GM12864 (cell line): ENCODE measurements at places on chromosomes 2 and 18.

DNA sequence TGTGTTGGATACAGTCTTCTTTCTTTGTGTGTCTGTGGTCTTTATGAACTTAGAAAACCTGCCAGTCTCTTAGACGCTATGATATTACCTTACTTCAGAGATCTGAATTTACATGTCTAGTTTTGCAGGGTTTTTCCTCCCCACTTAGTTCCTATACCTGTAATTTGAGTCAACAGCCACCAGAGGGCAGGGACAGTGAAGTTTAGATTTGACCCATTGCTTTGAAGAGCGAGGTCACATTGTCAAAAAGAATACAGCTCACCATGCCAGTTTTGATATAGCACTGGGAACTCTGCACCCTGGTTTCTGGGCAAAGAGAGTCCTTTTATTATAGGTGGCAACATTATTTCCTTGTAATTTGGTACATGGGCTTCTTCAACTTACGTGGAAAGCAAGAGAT is 102.3 kb downstream of the MAPK4 start:
- peak; percentile 19 for DNase-seq

GRCh38 chr2:136443661-136444060 is 321.7 kb upstream of the THSD7B start:
- no peak for DNase-seq

DNA sequence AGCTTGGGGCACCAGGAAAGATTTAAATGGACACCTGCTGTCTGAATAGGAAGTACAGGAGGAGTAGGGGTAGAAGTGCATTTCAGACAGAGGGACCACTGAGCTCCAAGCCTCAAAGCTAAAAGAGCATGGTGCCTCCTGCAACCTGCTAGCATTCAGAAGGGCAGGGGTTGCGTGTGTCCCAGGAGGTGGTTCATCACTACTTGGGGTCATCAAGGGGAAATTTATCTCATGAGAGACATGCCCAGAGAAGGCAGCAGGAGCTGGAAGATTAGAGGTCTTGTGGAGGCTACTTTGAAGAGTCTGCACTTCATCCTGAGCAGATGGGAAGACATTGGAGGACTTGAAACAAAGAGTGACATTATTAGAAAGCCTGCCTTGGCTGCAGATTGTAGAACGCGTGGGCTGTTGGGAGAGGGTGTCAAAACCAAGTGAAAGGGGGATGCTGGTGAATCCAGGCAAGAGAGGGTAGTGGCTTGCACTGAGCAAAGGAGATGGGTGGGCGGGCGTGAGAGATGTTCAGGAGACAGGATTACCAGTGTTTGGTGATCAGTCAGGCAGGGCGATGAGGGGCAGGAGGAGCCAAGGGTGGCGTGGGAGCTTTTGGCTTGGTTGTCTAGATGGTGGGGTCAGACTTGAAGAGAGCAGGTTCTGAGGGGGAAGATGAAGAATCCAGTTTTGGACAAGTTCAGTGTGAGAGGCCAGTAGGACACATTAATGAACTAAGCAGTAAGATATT is 154.0 kb downstream of the DYSF start:
- DNase-seq = no peak

DNA sequence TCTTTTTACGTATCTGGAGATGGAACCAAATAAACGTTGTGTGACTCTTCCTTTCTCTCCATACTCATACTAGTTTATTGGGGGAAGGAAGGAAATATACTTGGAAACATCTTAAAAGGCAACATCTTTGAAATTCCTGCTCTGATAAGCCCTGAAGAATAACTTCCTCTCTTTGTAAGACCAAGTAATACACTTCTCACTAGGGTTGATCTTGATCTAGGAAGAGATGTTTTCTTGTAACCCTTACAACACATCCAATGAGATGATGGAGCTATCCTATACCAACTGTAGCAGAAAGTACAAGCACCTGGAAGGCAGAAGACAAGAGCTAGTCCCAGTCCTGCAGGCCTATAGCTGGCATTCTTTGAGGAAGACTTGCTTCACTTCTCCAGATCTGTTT is 2.0 kb downstream of the ANKRD44 start:
- DNase-seq = no peak

DNA sequence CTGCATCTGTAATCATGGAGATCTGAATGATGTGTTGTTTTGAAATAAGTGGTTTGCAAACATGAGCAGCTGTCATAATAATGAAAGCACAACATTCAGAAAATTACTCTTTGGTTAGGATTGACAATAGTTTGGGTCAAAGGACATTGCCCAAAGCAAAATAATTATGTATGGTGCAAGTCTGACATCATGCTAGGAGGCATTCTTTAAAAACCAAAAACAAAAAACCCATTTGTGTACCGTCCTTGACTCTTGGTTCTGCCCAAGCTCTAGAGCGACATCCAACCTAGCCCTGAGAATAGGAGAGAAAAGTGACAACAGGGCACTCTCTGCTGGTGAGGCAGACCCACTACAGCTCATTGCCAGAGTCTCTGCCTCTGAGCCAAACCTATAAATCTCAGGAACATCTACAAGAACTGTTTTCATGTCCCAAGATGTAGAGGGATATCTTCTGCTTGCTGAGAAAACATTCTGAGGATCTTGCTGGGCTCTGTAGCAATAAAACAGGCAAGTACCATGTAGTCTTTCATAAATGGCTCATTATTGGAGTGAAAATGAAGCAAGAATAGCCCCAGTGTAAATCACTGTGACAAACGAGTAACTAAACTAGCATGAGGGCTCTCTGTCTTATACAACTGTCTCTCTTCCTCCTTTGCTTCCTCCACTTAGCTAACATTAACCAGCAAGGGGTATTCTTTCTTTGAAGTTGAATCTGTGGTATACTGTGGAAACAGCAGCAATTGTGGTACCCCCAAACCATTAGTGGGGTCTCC is 266.8 kb upstream of the CXCR4 start:
- DNase-seq = no peak

DNA sequence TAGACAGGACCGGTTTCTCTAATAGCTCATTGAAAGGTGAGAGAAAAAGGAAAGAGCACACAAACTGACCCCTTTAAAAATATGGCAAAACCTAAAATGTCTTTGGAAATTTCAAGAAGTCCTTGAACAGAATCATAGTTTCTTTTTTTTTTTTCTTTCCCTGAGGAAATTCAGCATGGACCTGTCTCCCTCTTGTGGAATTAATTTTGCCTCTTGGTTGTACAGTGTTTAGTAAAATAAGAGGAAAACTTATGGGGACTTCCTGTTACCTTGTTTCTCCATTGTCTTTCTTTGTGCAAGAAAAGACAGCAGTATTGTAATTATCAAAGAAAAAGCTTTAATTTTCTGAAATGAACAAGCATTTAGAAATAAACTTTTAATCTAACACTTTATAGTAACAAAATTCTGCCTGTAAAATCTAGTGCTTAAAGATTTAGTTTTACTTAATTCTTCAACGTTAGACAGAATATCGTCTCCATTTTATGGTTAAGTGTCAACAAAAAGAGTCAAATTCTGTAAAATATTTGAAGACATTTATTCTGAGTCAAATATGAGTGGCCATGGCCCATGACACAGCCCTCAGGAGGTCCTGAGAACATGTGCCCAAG is 176.3 kb upstream of the NABP1 start:
- no peak for DNase-seq

DNA sequence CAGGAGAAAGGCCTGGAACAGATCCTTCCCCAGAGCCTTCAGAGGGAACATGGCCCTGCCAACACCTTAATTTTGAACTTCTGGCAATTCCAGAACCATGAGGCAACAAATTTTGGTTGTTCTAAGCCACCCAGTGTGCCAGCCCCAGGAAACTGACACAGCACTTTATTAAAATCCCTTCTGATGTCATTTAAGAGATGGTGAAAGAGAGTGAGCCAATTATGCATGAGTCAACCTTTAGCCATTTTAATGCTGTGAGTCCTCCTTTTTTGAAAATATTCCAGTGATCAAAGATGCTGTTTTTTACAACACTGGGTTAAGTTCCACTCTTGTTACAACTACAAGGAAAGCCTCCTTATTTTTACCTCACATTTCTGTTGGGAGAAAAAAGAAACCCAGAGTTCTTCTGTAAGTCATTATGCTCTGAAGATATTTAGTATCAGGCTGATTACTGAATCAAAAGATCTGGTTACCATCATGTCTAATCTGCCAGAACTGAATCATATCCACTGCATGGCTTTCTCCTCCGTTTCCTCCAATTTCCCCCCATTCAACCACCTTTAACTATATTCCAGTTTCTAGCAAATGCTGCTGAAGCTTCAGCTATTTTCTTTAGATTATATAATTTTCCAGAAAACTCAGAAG is 235.4 kb downstream of the TXNL1 start:
- no peak for DNase-seq

- no peak for DNase-seq
Measured at GRCh38 chr18:3265564-3266033, 3.7 kb downstream of the MYL12B start.

- no peak for DNase-seq
Measured at GRCh38 chr2:118750959-118751565, 96.4 kb downstream of the EN1 start.

GRCh38 chr18:23143016-23143814 is 7.9 kb downstream of the CABLES1 start:
- no peak for DNase-seq

- DNase-seq = no peak
Measured at GRCh38 chr2:240591226-240591625, 4.7 kb downstream of the CAPN10 start.

- no peak for DNase-seq
Measured at GRCh38 chr2:165594231-165594934, 124.9 kb downstream of the CSRNP3 start.

DNA sequence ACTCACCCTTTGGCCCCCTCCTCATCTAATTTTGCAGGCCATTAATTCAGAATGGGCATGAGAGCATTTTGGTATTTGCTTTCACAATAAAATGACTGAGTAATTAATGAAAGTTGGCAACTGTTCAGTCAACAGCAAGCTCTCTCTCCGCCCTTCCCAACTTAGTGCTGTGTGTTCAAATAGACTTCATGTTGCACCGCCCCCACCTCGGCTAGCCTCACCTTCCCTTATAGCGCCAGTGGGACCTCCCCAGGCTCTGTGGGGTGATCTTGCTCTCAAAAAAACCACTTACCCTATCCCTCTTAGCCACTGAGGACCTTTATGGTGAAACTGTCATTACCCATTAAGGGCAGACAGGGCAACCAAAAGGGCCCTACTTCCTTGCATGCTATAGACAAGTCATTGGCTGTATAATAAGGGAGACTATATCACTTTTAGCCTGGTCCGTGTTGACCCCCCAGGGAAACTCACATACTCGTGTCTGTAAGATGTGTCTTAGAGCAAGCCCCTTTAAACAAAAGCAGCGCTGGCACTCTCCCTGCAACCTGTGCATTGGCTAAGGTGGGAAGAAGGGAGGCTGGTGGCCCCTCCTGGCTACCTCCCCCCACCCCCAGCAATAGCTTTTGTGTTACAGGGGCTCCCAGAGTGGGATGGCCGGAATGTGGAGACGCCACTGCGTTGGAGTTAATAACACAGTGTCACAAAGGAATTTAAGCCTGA is 15.2 kb downstream of the EN1 start:
- DNase-seq = no peak

DNA sequence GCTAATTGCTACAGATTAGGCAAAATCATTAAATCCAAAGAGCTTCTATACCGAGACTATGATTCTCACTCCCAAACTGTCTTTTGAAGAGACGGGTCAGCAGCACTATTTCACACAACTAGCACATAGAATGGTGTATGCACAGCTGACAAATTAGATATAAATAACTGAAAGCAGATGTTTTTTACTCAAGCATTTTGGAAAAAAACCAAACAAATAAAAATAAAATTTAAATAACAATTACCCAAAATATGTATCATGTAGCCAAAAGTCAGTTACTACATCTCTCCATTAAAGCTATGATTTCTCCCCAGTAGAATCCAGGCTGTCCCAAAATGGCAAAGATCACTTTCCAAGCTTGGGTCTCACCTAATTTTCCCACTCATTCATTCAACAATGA is 107.9 kb downstream of the TMEM163 start:
- no peak for DNase-seq

GRCh38 chr2:42998721-42999120 is 206.3 kb upstream of the HAAO start:
- DNase-seq = no peak

DNA sequence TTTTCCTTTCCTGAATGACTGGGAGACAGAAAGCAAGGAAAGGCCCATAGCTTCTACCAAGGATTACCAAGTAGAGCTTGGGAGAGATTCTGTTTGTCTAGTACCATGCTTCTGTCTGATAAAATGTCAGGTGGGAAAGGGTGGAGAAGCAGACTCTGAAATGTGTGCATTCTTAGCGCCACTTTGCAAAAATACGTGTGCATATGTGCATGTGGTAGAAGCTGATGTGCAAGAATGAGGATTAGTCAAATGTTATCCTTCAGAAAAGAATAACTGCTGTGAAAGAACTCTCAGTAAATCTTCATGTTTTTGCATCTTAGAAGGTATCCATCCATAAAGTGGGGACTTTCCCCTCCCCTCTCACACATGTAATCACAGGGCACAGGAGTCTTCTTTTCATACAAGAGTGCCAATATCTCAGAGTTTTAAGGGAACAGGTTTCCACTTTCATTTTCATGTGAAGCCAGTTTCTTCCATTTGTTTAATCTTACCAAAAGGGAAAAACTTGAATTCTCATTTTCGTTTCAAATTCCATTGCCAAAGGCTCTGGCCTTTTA is 15.4 kb upstream of the DGKD start:
- DNase-seq = no peak

DNA sequence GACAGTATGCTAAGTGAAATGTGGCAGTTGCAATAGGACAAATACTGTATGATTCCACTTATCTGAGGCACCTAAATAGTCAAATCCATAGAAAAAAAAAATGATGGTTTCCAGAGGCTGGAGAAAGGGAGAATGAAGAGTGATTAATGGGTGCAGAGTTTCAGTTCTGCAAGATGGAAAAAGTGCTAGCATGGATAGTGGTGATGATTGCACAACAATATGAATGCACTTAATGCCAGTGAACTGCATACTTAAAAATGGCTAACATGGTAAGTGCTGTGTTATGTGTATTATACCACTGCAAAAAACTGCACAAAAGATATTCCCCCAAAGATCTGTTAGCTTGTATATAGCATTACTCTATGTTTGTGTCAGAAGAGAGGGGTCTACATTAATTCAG is 185.4 kb downstream of the INHBB start:
- no peak for DNase-seq

DNA sequence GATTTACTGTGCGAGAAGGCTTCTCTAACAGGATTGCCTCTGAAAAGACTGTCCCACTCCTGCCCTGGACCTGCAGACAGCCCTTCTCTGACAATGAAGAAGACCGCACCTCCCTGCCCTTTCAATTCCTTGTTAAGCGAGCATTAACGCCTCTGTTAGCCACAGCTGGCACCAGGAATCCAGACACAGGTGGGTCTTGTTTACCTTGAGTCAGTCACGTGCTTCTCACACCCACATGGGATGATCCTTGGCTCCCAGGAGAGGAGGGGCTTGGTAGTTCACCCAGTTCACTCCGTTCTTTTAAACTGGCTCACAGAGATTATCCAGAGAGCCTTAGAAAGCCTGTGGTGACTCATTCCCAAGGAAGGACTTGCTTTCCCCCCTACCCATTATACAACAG is 410.5 kb upstream of the MEIS1 start:
- DNase-seq = no peak
